ENCODE measurements at places on chromosomes 11 and 22. TPM values are rescaled to one million over a fixed set of nuclear protein-coding genes. Genes with fewer than 3 reads are reported as not detected.

KCNJ1 gene
- not detected for total RNA-seq

ACR gene
- total RNA-seq = not detected

SERGEF gene
- 31.6 TPM for total RNA-seq

GVQW3 gene
- total RNA-seq = 5.7 TPM

TENM4 gene
- not detected for total RNA-seq

RAG2 gene
- not detected for total RNA-seq

KLHDC7B gene
- total RNA-seq = 5.3 TPM

OR2D2 gene
- not detected for total RNA-seq

UPK3A gene
- total RNA-seq = not detected

SCN4B gene
- 0.11 TPM for total RNA-seq

PGGHG gene
- total RNA-seq = 99.8 TPM

CLMP gene
- 0.09 TPM for total RNA-seq

SGSM1 gene
- total RNA-seq = 0.18 TPM

ARHGAP20 gene
- not detected for total RNA-seq

ZNF215 gene
- total RNA-seq = 3.4 TPM

GPR83 gene
- 0.11 TPM for total RNA-seq

GLB1L2 gene
- 2.0 TPM for total RNA-seq

OR10AG1 gene
- total RNA-seq = not detected

CDC45 gene
- total RNA-seq = 85.7 TPM

OR6T1 gene
- not detected for total RNA-seq

KREMEN1 gene
- 0.23 TPM for total RNA-seq

MN1 gene
- 0.23 TPM for total RNA-seq

OR8A1 gene
- total RNA-seq = not detected

KRTAP5-8 gene
- not detected for total RNA-seq

OR6A2 gene
- total RNA-seq = 0.23 TPM

GRAP2 gene
- total RNA-seq = 148 TPM

ATL3 gene
- 40.5 TPM for total RNA-seq

MS4A6E gene
- not detected for total RNA-seq

IGLL5 gene
- not detected for total RNA-seq

BEST1 gene
- not detected for total RNA-seq

TPH1 gene
- 0.39 TPM for total RNA-seq

OR51E2 gene
- not detected for total RNA-seq

TRIM48 gene
- not detected for total RNA-seq

LGALS12 gene
- total RNA-seq = 0.14 TPM

DDX25 gene
- total RNA-seq = 0.09 TPM

NXPE4 gene
- not detected for total RNA-seq

TRIM66 gene
- 14.9 TPM for total RNA-seq

SYNGR1 gene
- 0.30 TPM for total RNA-seq

OR8G5 gene
- not detected for total RNA-seq

KRTAP5-10 gene
- total RNA-seq = not detected

HBD gene
- not detected for total RNA-seq
